WTC11 (cell line): ENCODE measurements at places on chromosomes 1 and 21. TPM values are rescaled to one million over a fixed set of nuclear protein-coding genes. Genes with fewer than 3 reads are reported as not detected.

GRCh38 chr1:184791550-184791900 is 36.9 kb upstream of the EDEM3 start:
- no peak for DNase-seq

GRCh38 chr21:37473491-37473890 is 106.9 kb downstream of the DYRK1A start:
- no peak for DNase-seq

Gene MMEL1
- 0.55 to 0.64 TPM in 2 of 3 replicates, not detected in the other for total RNA-seq

Gene RAB13
- total RNA-seq: 117 to 126 TPM (median 119 TPM) in 3 replicates

Gene SLC35F3
- total RNA-seq: 0.85 to 1.2 TPM (median 0.94 TPM) in 3 replicates
